CD4-positive, alpha-beta T cell treated with Interleukin-4 for 4 hours (primary cell): ENCODE measurements at places on chromosomes 16 and 17.

DNA sequence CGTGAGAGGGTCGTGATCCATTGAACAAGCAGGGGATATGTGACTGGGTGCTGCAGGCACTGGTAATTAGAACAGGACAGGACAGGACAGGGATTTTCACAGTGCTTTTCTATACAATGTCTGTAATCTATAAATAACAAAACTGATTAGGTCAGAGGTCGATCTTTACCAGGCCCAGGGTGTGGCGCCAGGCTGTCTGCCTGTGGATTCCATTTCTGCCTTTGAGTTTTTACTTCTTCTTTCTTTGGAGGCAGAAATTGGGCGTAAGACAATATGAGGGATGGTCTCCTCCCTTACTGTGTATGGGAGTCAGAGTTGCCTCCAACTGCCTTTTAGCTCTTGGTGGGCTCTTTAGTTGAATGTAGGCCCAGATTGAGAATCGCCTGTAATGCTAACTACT lies 1.5 kb upstream of the ZNF764 start:
- DNase-seq: no peak

DNA sequence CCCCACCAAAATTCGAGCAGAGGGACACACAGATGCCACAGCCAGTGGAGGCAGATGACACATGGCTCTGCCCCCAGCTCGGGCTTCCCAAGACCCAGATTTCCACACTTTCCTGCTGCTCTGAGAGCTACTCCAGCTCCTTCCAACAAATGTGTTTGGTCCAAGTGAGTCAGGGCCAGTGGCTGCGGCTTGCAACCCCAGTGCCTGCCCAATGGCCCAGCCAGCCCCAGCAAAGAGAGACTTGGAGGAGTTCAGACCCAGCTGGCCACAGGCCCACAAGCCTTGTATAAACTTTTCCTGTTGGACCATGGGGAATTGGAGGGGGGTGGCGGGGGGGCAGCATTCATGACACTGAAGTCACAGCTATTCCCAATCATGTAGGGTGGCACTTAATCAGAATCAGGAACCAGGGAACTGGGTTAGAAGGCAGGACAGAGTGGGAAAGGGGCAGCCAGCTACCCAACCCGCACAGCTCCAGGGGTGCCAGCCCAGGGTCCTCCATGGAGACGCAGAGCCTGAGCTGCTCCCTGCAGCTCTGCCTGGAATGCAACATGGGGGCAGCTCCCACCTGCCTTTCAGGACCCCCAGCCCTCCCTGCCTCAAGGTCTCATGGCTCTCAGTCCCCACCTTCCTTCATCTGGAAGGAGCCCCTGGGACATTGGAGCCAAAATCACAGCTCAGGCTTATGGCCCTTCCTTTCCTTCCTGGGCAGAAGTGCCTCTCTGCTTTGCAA lies 17.5 kb upstream of the C16orf78 start:
- no peak for DNase-seq

GRCh38 chr17:41970901-41971331 lies 4.3 kb downstream of the CNP start:
- no peak for DNase-seq

GRCh38 chr17:49576088-49576916 lies 631 bp downstream of the NXPH3 start:
- DNase-seq: no peak

- peak; percentile 5 for DNase-seq
Measured at GRCh38 chr17:73546770-73547536, 97.3 kb downstream of the SDK2 start.

DNA sequence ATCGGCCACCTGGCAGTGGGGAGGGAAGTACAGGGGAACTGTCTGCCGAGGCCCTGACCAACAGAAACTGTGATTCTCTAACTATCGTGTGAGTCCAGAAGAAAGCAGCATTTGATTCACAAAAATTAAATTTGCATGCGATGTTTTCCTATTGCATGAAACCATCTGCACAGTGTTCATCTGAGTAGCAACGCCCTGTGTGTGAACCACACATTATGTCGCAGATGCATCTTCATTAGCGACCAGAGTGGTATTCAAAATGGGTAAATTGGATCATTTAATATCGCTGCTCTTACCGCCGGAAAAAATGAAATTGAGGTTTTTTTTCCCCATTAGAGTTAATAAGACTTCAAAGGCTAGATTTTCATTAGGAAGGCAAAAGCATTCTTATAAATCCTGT lies 260.6 kb downstream of the ABCC12 start:
- DNase-seq: no peak
